ENCODE measurements at places on chromosomes 16 and 17.

- DNase-seq = no peak
Measured at GRCh38 chr17:46942441-46943217, 19.7 kb downstream of the GOSR2 start.

GRCh38 chr16:66910175-66910940, 8.3 kb downstream of the CDH16 start:
- no peak for DNase-seq

DNA sequence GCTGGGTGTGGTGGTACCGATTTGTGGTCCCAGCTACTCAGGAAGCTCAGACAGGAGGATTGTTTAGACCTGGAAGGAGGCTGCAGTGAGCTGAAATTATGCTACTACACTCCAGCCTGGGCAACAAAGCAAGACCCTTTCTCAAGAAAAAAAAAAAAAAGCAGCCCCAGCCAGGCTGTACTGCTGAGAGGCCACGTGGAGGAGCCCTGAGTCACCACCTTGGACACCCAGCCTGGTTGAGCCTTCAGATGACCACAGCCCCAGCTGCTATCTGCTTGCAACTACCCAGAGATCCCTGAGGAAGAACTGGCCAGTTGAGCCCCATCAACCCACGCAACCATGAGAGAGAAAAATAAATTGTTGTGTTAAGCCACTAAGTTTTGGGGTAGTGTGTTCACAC, 23.6 kb upstream of the GPRC5C start:
- no peak for DNase-seq

- no peak for DNase-seq
Measured at GRCh38 chr16:58280846-58281301, 14.0 kb downstream of the PRSS54 start.

DNA sequence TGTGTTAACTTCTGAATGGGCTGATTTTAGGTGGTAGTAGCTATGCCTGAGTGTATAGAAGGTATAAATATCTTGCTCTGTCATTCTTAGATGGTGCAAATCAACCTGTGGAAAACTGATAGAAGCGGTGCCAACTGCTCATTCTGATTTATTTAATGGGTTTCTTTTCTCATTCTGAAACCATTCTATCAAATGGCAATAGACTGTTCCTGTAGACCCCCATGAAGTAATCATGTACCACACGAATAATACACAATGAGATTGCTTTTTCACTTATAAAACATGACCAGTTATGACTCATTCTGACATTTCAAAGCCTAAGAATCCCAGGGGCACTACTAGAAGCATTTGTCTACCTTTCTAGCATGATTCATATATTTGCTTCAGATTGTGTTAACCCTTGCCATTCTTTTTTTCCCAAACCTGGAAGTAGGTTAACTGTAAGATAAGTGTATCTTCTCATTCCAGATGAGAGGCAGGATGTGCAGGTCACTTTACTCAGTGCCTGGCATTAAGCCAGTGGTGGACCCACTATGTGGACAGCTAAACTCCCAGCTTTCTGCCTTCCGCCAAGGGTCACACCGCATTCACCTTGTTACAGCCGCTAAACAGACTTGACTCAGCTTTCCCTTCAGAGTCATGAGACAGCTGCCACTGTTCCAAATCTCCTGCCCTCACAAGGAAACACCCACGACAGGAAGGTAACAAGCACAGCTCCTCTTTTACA, 16.4 kb upstream of the SLC16A11 start:
- no peak for DNase-seq

GRCh38 chr16:11613381-11614303, 26.9 kb upstream of the LITAF start:
- DNase-seq = peak; percentile 11

DNA sequence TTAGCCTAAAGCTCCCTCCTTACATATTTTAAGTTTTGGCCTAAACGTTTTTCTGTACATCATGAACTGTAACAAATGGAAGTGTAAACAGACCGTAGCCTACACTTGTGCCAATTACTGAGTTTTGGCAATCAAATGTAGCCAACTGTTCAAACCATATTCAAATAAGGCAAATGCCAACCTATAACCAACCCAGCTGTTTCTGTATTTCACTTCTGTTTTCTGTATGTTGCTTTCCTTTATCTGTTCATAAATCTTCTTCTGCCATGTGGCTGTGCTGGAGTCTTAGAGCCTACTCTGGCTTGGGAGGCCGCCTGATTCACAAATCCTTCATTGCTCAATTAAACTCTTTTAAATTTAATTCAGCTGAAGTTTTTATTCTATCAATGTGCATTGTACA, 6.9 kb upstream of the C16orf78 start:
- DNase-seq = no peak

DNA sequence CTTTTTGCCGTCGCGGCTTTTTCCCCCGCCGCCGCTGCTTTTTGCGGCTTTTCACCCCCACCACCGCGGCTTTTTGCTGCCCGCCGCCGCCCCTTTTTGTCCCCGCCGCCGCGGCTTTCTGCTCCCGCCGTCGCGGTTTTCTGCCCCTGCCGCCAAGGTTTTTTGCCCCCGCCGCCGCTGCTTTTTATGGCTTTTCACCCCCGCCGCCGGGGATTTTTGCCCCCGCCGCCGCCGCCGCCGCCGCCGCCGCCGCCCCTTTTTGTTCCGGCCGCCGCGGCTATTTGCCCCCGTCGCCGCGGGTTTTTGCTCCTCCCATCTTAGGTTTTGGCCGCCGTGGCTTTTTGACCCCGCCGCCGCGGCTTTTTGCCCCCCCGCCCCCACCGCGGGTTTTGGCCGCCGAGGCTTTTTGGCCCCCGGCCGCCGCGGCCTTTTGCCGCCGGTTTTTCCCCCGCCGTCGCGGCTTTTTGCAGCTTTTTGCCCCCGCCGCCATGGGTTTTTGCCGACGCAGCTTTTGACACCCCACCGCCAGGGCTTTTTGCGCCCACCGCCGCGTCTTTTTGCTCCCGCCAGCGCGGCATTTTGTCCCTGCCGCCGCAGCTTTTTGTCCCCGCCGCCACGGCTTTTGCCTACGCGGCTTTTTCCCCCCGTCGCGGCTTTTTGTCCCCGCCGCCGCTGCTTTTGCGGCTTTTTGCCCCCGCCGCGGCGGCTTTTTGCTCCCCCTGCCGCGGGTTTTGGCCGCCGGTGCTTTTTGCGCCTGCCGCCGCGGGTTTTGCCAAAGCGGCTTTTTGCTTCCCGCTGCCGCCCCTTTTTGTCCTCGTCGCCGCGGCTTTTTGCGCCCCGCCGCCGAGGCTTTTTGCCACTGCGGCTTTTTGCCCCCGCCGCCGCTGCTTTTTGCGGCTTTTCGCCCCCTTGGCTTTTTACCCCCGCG, 519.4 kb upstream of the WSB1 start:
- no peak for DNase-seq

- no peak for DNase-seq
Measured at GRCh38 chr17:823501-823902, 41.3 kb downstream of the MRM3 start.

Data from stimulated activated CD8-positive, alpha-beta memory T cell treated with anti-CD3 and anti-CD28 coated beads, Interleukin-4, amount 100 ng/mL, for 1 hour (primary cell).